Activated CD4-positive, alpha-beta T cell treated with anti-CD3 and anti-CD28 coated beads for 36 hours (primary cell): ENCODE measurements at places on chromosomes 13 and 19. TPM values are rescaled to one million over a fixed set of nuclear protein-coding genes. Genes with fewer than 3 reads are reported as not detected.

GRCh38 chr13:94058821-94059360 lies 420.6 kb downstream of the DCT start:
- H3K27me3 ChIP-seq, result no peaks in the 10 kb centered on the region
- H3K4me1 ChIP-seq, result no peaks in the 10 kb centered on the region
- no peak for DNase-seq
- no peaks in the 10 kb centered on the region for H3K36me3 ChIP-seq
- no peak overlapping the region for H3K27ac ChIP-seq
- no peak overlapping the region for H3K4me3 ChIP-seq

KLF1 gene
- total RNA-seq, result 0.37 TPM

C1QTNF9 gene
- total RNA-seq, result not detected

DNA sequence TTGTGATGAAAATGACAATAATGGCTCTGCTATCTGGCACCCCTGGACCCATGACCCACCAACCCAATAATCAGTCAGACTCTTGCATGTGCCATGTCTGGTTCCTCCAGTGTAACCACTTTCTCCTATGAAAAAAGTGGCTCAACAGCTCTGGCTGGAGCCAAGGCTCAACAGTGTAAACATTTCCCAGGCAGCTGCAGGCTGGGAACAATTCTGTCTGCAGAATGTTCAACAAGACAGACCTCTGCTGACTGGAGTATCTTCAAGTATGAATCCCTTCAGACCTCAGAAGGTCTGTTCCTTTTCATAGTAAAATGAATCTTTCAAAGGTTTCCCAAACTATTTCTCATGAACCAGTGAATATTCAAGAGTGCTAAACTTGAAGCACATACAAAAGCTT lies 410.1 kb upstream of the HTR2A start:
- no peak for DNase-seq
- H3K4me1 ChIP-seq, result no peaks in the 10 kb centered on the region
- H3K36me3 ChIP-seq, result no peaks in the 10 kb centered on the region
- H3K27me3 ChIP-seq, result peaks cover 4% of the 10 kb centered on the region
- no peak overlapping the region for H3K4me3 ChIP-seq

IL27RA gene
- 52.0 TPM for total RNA-seq

DNA sequence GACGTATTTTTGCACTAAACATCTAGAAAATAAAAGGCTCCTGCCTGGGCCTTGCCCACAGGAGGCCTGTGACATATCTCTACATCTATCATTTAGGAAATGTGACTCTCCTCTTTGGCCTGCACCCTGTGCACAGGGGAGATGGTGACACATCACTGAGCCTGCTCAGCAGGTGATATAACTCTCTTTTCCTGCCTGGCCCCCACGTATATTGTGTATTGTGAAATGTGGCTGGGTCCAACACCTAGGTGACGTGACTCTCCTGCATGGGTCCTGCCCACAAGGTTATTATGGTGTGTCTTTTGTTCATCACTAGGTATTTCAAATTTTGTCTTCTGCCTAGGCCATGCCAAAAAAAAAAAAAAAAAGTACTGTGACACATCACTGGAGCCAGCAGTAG lies 61.4 kb upstream of the ZNF724 start:
- H3K4me3 ChIP-seq, result no peak overlapping the region
- no peaks in the 10 kb centered on the region for H3K36me3 ChIP-seq
- H3K27me3 ChIP-seq, result no peaks in the 10 kb centered on the region
- no peak overlapping the region for H3K27ac ChIP-seq

DNA sequence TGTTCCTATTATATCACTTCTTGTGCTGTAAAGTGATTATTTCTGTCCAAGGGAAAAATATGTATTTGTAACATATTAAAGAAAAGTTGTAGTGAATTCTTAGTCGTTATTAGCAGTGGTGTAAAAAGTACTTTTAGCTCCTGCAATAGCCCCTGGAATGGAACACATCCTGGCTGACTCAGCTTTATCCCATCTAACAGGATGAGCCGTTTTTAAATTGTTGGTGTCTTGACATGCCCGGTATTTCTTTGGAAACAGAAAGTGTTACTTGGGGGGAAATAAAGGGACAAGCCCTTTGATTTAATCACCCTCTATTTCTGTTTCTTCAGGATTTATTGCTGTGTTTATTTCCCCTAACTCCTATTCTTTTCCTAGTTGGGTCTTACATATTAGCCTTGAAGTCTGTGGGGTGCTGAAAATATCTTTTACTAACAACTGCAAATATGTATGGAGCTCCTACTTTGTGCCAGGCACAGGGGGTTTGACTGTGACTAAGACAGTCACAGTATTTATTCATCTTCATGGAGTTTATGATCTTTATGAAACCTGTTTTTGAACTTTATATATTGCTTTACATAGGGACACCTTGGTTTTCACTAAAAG lies 17.9 kb downstream of the COG3 start:
- H3K4me3 ChIP-seq, result no peak overlapping the region
- H3K27me3 ChIP-seq, result no peaks in the 10 kb centered on the region
- peak overlapping the region; percentile 42 for H3K27ac ChIP-seq
- no peak for DNase-seq
- H3K4me1 ChIP-seq, result peaks cover 7% of the 10 kb centered on the region

EVI5L gene
- 5.9 TPM for total RNA-seq

DNA sequence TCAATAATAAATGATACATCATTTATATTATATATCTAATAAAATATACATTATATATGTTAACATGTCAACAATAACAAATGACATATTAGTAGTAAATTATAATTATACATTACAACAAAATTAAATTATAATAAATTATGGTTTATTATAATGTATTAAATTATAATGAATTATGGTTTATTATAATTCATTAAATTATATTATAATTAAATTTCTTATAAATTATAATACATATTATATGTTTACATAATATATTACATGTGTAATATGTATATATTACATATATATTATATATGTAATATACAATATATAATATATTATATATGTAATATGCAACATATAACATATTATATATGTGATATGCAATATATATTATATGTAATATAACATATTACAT lies 20.5 kb downstream of the C3 start:
- H3K27me3 ChIP-seq, result no peaks in the 10 kb centered on the region
- DNase-seq, result no peak
- no peak overlapping the region for H3K27ac ChIP-seq
- no peaks in the 10 kb centered on the region for H3K36me3 ChIP-seq

GRCh38 chr19:610801-611480 lies 21.3 kb downstream of the HCN2 start:
- peaks cover 15% of the 10 kb centered on the region for H3K36me3 ChIP-seq
- DNase-seq, result peak; percentile 75
- H3K4me1 ChIP-seq, result peaks cover 25% of the 10 kb centered on the region
- peak overlapping the region; percentile 72 for H3K4me3 ChIP-seq

DNA sequence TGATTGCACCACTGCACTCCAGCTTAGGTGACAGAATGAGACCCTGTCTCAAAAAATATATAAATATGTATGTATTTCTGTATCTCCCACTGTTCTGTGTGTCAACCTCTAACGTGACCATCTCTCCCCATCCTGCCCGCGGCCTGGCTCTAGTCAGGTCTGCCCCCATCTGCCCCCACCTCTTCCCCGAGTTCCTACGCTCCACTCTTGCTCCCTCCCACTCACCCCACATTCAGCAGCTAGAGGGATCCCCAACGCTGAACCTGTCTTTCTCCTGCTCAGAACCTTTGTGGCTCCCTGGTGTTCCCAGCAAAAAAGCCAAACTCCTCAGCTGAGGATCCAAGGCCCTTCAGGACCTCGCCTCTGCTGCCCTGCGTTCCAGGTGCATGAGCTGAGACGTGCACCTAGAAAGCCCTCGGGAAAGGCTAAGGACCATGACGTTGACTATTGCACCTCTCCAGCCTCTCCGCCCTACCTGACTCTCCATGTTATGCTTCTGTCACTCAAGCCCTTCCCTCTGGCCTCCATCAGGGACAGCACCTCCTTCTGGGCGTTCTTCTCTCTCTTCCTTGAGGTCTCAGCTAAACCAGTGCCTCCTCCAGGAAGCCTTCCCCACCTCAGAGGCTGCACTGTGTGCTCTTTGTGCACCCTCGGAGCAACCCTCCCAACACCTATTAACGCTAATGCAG lies 18.1 kb downstream of the AKT2 start:
- no peak overlapping the region for H3K27ac ChIP-seq
- no peak for DNase-seq
- H3K4me1 ChIP-seq, result peaks cover 29% of the 10 kb centered on the region
- no peak overlapping the region for H3K4me3 ChIP-seq
- no peaks in the 10 kb centered on the region for H3K27me3 ChIP-seq
- H3K36me3 ChIP-seq, result peaks cover 35% of the 10 kb centered on the region

DNA sequence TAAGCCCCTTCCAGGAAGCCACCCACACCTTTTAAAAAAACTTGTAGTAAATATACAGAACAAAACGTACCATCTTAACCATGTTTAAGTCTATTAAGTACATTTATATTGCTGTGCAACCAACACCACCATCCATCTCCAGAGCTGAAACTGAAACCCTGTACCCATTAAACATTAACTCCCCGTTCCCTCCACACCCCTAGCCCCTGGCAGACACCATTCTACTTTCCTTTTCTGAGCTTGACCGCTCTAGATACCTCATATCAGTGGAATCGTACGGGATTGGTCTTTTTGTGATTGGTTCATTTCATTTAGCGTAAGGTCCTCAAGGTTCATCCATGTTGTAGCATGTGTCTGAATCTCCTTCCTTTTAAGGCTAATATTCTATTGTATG lies 13.0 kb upstream of the SPATA13 start:
- no peak overlapping the region for H3K27ac ChIP-seq
- DNase-seq, result no peak

SWSAP1 gene
- 1.5 TPM for total RNA-seq

DIRAS1 gene
- total RNA-seq, result 0.33 TPM

MAMSTR gene
- 0.70 TPM for total RNA-seq

DNA sequence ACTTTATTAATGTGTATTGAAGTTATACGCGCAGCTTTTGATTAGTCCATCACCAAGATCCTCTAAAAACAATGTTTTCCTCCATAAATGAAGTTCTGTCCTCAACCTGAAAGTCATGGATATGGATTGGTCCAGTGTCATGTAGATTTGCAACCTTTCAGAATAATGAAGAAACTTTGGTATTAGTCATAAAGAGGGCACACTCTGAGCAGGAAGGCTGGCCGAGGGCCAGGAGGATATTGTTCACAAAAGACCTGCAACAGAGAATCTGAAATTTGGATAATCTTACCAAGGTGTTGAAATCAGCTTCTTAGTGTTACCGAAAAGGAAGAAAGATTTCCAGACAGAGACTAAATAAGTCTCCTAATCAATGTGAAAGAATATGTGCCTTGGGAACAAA lies 20.7 kb downstream of the CLDN10 start:
- DNase-seq, result no peak
- H3K27me3 ChIP-seq, result peaks cover 10% of the 10 kb centered on the region
- H3K4me3 ChIP-seq, result no peak overlapping the region
- no peaks in the 10 kb centered on the region for H3K36me3 ChIP-seq

AMER2 gene
- total RNA-seq, result not detected

DNA sequence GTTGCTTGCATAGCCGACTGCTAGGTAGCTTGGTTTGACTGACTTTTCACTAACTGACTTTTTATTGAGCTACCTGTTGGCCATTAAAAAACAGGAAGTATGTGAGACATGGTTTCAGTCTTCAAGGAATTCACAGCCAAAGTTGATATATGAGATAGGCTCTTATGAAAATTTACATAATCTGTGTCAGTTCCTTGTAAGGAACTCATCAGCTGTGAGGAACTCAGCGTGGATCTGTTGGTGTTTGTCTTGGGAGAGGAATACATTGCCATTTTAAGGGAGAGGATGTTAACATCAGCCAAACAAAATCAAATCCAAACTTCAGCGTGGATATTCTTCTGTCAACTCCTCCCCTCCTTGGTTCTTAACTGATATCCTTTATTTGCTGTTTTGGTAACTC lies 2.0 kb downstream of the RNF113B start:
- no peak for DNase-seq
- H3K27me3 ChIP-seq, result peaks cover 13% of the 10 kb centered on the region
- H3K36me3 ChIP-seq, result no peaks in the 10 kb centered on the region

PSG1 gene
- not detected for total RNA-seq

MBD3L2 gene
- not detected for total RNA-seq

GRCh38 chr19:6811906-6812305 lies 39.4 kb downstream of the VAV1 start:
- peaks cover 75% of the 10 kb centered on the region for H3K4me1 ChIP-seq
- H3K27me3 ChIP-seq, result no peaks in the 10 kb centered on the region
- no peak overlapping the region for H3K27ac ChIP-seq
- DNase-seq, result no peak
- peaks cover 46% of the 10 kb centered on the region for H3K36me3 ChIP-seq

DNA sequence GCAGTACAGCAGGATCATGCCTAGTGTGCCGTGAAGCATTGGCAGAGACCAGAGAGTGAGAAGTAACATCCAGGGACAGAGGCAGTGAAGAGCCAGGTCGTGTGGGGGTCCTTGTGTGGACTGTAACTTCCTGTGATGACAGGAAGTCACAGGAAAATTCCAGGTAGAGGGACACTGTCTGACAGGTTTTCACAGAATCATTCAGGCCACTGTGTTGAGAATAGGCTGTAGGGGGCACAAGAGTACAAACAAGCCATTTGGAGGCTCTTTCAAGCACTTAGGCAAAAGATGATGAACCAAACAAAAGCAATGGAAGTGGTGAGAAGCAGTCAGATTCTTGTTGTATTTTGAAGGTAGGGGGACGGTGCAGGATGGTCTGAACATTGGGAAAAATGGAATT lies 46.4 kb downstream of the N4BP2L1 start:
- no peaks in the 10 kb centered on the region for H3K4me1 ChIP-seq
- no peak for DNase-seq
- no peaks in the 10 kb centered on the region for H3K27me3 ChIP-seq
- H3K27ac ChIP-seq, result no peak overlapping the region
- H3K36me3 ChIP-seq, result peaks cover 5% of the 10 kb centered on the region
- no peak overlapping the region for H3K4me3 ChIP-seq

DNA sequence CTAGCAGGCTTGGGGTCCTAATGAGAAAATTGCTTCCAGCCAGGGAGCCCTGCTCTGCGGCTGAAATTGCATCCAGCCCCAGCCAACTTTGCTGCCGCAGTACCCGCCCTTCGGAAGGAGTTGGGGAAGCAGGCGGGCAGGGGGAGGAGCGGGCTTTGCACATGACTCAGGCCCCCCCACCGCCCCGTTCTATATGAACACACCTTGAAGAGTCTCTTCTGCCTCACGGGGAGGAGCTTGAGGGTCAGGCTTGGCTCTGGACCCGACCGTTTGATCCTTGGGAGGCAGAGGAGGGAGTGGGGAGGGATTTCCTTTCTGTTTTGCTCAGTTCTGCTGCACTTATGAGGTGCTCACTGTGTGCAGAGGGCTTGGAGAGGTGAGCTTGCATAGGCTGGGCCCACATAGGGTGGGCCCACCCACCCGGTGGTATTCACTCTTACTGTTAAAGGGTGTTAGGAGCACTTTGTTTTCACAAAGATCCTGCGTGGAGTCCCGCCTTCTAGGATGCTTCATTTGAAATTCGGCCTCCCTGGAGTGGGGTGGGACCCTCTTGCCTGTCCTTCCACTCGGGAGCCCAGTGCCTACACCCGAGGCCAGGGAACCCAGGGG lies 46.5 kb downstream of the LYL1 start:
- H3K27ac ChIP-seq, result no peak overlapping the region
- no peak overlapping the region for H3K4me3 ChIP-seq
- H3K36me3 ChIP-seq, result no peaks in the 10 kb centered on the region
- no peak for DNase-seq

DNA sequence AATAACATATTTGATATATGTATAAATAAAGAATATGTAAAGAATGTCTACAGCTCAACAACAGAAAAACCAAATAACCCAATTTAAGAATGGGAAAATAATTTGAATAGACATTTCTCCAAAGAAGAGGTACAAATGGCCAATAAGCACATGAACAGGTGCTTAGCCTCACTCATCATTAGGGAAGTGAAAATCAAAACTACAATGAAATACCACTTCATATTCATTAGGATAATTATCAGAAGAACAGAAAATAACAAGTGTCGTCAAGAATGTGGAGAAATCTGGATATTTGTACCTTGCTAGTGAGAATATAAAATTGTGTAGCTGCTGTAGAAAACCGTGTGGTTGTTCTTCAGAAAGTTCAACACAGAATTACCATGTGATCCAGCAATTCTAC lies 8.4 kb upstream of the SUPT20H start:
- H3K4me1 ChIP-seq, result no peaks in the 10 kb centered on the region
- no peak overlapping the region for H3K27ac ChIP-seq

OXGR1 gene
- not detected for total RNA-seq
